ENCODE measurements at places on chromosomes 7 and 10.

DNA sequence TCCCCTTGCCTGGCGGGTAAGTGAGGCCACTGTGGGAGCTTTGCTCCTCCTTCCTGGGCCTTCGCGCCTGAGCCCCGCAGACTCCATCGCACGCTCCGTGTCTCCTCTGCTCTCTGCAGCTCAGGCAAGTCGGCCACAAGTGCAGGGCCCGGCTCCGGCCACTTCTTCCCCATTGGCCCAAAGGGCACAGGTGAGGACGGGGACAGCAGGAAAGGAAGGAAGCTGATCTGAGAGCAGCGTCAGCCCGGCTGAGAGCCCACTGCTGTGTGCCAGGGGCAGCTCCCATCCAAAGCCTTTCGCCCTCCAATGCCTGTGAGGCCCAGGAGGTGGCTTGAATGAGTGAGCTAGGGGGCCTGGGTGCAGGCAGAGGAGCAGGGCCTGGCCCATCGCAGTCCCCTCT is 33.7 kb upstream of the RHEB start:
- no peak for DNase-seq

DNA sequence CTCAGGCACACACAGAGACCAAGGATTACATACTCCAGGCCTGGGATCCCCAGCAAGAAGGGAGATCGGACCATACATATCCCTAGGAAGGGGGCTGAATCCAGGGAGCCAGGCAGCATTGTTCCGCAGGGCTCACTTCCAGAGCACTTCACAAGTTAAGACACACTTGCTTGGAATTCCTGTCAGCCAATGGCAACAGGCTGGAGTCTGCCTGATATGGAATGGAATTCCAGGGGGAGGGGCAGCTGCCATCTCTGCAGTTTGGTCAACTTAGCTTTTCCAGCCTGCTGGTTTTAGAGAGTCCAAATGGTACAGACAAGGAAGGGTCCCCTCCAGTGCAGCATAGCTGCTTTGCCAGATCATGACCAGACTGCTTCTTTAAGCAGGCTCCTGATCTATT is 290.0 kb upstream of the GLI3 start:
- no peak for DNase-seq

- no peak for DNase-seq
These were observed 38.6 kb downstream of the ATE1 start for GRCh38 chr10:121889212-121889611.

GRCh38 chr10:7085147-7085912 is 325.5 kb downstream of the SFMBT2 start:
- DNase-seq: no peak

DNA sequence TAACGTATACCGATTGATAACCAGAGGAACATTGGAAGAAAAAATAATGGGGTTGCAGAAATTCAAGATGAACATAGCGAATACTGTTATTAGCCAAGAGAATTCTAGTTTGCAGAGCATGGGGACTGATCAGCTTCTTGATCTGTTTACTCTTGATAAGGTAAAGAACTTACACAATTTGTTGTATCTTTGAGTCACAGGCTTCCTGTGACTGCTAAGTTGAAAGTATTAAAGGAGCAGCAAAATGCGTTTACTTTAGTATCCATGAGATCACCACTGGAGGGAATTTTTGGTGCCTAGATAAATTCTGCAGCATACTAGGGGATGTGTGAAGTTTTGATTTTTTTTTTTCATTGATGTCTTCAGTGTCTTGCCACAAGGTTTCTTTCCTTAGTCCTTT is 103.6 kb downstream of the BTAF1 start:
- no peak for DNase-seq

GRCh38 chr10:117004227-117005025 is 561 bp downstream of the SHTN1 start:
- DNase-seq: no peak

DNA sequence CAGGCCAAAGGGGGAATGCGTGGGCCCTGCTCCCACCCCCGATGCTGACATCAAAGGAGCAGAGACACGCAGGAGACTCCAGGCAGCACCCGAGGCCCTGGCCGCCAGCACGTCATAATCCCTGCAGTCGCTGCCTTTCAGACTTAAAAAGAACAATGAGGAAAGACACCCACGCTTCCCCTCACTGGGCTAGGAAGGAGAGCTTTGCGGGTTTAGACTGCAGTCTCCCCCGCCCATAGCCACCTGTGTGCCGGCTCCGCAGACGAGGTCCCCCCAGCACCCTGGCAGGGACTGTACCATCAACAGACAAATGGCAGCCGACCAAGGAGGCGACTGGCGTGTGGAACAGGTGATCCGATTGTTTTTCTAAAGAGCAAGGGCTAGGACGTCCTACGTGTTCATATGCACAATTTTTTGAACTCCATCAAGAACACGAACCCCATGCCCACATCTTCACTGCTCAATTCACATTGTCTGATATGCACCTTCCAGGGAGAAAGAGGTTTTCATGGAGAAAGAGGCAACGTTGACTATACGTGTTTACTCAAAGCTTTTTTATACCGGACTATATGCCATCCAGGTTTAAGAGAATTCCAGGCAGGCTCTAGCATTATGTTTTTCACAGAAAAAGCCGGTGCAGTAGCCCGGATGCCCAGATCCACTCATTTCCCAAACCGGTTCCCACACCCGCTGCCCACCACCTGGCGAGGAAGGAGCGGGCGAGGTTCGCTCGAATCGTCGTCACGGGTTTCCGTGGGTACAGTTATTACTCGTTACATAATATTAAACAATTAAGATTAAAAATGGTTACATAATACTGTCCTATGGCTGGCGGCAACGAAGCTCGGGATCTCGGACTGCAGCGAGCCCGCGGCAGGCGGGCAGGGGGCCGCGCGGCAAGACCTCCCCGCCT is 1.1 kb downstream of the GRB10 start:
- no peak for DNase-seq

- no peak for DNase-seq
These were observed 122.0 kb downstream of the ADARB2 start for GRCh38 chr10:1615186-1615954.

DNA sequence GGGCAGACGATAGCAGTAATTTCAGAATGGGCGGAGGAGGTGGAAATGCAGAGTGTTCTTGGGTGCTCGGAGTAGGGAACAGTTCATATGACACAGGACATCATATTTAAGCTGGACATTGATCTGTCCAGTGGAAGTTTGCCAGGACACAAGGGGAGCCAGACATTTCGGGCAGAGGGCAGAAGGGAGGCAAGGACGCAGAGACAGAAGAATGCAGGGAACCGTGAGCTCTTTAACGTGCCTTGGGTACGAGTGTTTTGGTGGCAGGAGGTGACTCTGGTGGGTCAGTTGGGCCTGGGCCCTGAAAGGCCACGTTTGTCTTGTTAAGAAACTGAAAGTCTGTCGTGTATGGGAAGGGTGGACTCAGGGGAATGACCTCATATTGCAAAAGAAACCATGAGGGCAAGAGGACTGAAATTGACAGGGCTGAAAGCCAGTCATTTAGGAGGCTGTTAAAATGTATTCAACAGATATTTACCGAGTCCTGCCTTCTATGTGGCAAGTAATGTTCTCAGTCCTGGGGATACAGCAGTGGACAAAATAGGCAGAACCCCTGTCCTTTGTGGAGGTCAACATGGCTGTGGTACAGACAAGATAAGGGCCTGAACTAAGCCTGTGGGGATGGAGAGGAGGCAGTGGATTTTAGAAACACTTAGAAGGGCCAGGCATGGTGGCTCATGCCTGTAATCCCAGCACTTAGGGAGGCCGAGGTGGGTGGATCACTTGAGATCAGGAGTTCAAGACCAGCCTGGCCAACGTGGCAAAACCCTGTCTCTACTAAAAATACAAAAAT is 2.2 kb downstream of the OPTN start:
- no peak for DNase-seq

DNA sequence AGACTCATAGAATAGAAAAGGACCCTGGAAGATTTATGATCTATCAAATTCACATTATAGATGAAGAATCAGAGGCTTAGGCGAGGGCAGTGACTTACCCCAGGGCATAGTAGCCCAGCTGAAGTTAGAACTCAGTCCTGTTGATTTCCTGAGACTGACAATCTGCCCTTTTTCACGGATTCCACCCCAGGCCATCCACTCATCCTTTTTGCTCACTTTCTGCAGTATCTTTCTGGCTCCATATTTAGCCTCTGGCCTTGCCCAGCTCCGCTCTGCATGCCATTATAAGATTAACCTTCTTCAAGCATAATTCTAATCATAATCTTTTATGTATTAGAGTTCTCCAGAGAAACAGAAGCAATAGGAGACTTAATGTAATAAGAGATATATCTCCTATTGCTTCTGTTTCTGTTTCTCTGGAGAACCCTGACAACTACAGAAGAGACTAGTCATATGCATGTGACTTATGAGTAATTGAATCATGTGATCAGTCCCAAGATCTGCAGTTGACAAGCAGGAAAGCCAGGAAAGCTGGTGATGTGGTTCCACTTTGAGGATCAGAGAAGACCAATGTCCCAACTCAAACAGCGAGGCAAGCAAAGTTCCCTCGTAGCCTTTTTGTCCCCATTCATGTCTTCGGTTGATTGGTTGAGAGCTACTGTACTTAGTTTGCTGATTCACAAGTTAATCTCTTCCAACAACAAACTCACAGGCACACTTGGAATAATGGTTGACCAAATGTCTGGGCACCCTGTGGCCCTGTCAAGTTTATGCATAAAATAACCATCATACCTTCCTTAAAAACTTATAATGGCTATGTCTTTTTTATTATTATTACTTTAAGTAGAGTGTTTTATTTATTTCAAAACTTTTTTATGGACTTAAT is 412.1 kb downstream of the SUGCT start:
- DNase-seq: no peak

All from cortex of kidney (tissue), 1 donor.